Activated CD4-positive, alpha-beta T cell treated with anti-CD3 and anti-CD28 coated beads for 1 hour (primary cell): ENCODE measurements at places on chromosomes 11 and 22.

DNA sequence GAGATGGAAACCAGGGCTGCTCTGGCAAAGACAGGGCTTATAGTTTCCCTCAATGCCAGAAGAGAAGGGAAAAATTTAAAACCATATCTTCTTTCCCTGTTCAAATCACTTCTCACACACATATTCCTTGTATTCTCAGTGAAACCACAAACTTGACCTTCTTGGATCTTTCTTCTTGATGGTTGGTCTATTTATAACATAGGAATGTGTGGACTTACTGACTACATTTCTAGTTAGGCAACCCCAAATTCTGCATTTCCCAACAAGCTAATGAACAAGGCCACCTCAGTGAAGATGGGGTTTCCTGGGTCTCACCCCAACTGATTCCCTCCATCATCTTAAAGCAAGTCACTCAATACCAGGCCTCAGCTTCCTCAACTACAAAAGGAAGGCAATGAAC lies 3.8 kb upstream of the QSER1 start:
- no peak for DNase-seq

DNA sequence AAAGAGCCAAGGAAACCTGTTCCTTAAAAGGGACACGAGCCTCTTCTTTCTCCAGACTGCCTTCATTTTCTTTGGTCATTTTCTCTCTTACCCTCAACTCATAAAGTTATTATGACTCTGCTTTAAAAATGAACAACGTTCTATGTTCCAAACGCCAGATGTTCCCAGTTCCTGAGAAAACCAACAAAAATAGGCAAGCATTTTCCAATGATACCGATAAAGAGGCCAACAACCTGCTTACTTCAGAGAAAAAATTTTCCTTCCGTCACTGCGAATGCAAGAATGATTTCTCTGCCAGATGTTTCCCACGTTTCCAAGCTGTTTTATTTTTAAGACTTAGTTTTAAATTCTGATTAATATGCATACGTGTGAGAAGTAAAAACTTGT lies 315 bp upstream of the TRPC6 start:
- no peak for DNase-seq

GRCh38 chr22:35299217-35299672 lies 449 bp upstream of the TOM1 start:
- DNase-seq, result no peak

DNA sequence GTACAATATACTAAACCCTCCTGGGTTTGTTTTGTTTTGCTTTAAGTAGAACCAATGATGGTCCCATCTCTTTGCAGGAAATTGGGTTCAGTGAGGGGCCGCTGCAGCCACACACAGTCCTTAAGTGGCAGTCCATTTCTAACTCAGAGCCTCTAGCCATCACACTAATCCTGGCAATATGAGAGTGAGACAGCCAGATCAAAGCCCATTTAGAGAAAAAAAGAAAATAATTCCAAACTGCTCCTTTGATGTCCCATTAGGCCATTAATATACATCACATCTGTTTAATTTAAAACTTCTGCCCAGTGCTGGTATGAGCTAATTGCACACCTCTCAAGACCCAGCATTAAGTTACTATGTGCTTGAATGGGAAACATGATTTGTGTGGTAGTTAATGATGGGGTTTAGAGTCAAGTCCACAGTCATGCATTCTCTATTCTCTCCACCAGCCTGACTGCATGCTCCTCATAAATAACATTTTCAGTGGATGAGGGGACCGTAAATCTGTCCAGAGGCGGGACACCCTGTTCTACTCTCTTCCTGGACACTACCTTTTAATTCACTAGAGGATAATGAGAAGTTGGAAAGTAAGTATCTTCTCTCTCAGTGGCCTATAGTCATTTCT lies 53.8 kb upstream of the BIRC3 start:
- DNase-seq, result no peak

DNA sequence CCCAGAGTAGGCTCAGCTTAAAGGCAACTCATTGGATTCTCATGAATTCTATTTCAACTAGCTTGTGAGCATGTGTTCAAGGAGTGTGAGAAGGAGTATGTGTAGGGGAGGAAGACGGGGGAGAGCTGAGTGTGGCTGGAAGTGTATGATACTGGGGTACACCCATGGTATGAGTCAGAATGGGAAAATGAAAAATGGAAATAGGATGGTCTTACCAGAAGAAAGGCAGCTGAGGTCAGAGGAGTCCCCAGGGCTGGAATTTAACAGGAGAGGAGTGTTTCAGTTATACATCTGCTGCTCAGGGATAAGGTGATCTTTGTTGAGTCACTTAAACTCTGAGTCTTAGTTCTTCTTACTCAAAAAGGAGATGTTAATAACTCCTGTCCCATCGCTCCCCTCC lies 6.7 kb upstream of the ADAMTS15 start:
- DNase-seq, result no peak

DNA sequence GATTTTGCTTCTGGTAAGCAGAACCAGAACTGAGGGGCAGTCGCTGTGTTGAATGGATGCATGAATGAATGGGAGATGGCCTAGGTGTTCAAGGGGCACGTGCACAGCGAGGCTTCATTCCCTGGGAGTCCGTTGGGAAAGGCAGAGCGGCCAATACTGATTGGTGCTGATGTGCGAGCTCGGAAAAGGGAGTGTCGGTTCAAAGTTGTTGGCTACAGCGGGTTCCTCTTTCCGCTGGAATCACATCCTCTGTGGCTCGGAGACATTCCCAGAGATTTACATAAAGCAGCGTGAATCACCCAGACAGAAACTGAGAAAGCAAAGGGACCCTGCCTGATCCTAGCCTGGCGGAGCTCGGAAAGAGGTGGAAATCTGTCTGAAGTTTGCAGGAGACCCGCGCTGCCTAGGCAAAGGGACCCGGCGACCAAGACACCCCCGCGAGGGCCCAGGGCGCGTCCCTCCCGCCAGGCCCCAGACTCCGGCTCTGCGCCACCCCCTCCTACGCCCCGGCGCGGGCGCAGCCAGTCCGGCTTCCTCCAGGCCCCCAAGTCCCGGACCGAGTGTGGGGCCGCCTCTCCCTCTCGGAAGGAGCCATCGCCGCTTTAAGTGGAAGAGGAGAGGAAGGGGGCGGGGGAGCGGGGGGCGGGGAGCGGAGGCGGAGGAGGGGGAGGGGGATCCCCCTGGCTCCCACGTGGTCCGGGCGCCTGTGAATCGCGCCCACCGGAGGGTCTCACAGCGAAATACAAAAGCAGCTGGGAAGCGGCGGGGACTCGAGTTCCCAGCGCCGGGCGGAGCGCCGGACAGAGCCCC lies at the start of gene FJX1:
Gene FJX1, plus strand, starts transcription at position 774 of the 810 bp plus-strand sequence. CDS start 177 bp downstream, outside the sequence.
- DNase-seq, result no peak

- no peak for DNase-seq
Measured at GRCh38 chr11:20353829-20354434, 9.6 kb upstream of the HTATIP2 start.

DNA sequence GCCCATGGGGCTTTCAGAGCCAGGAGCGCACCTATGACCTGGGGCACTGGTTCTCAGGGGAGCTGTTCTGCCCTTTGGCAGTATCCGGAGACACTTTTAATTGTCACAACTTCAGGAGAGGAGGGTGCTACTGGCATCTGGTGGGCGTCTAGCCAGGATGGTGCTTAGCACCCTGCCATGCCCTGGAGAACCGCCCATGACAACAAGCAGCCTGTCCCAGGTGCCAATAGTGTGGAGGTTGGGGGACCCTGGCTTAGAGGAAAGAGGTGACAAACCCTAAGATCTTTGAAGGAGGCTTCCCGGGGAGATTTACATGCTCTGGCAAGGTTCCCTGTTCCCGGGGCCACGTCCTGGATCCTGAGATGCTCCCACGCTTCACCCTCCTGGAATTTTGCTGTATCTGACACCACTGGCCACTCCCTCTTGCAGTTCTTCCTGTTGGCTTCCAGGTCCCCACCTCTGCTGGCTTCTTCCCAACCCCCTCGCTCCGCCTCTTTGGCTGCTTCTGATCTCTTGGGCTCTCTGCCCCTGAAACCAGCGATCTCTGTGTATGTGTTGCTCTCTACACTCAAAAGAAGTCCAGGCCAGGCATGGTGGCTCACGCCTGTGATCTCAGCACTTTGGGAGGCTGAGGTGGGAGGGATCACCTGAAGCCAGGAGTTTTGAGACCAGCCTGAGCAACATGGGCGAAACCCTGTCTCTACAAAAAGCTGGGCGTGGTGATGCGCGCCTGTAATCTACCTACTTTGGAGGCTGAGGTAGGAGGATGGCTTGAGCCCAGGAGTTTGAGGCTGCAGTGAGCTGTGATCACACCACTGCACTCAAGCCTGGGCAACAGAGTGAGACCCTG lies 31.1 kb downstream of the FADS3 start:
- no peak for DNase-seq

DNA sequence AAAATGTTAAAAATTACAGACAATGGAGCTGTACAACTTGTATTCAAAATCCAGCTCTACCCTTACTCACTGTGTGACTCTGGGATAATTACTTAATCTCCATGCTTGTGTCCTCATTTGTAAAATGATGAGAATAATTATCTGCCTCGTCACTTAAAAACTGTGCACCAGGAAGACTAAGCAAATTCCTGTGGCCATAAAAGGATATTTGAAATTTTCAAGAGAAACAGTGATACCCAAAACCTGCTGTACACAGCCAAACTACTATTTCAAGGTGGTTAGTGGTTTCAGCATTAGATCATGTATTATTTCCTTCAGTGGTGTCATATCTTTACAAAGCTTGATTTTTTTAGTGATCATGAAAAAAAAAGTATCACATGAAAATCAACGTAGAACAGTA lies 136.9 kb downstream of the METTL15 start:
- no peak for DNase-seq

DNA sequence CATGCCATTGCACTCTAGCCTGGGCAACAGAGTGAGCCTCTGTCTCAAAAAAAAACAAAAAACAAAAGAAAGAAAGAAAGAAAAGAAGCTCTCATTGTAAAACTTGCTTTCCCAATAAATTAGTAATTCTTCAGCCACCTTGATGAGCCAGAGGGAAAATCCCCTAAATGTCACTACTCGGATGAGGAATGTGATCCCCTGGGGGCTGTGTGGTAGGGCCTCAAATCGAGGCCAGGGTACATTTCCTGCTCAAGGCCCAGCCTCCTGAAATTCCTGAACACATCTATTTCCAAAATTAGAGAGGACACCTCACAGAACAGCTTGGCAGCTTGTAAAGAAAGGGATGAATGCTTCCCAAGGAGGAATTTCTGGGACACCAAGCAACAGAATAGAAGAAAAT lies 147.1 kb upstream of the SESN3 start:
- DNase-seq, result no peak

DNA sequence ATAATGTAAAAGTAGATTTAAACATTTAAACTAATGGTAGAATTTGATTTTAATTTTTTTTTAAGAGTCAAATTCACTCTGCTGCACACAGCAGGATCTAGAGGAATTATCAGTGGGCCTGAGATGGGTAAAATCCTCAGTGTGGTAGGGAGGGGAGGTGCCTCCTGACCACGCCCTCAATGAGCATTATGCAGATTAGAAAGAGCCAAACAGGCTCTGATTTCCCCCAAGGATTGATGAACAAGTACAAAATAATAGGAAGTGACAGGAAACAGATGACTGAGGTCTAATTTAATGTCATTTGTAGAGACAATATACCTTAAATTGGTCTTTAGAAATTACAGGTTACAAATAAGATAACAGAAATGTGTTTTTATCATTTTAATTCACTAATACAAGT lies 155.2 kb downstream of the DCDC1 start:
- DNase-seq, result no peak

- DNase-seq, result no peak
Measured at GRCh38 chr22:20671409-20672081, 102.4 kb upstream of the SERPIND1 start.

GRCh38 chr11:24556693-24557092 lies 59.8 kb downstream of the LUZP2 start:
- DNase-seq, result no peak

DNA sequence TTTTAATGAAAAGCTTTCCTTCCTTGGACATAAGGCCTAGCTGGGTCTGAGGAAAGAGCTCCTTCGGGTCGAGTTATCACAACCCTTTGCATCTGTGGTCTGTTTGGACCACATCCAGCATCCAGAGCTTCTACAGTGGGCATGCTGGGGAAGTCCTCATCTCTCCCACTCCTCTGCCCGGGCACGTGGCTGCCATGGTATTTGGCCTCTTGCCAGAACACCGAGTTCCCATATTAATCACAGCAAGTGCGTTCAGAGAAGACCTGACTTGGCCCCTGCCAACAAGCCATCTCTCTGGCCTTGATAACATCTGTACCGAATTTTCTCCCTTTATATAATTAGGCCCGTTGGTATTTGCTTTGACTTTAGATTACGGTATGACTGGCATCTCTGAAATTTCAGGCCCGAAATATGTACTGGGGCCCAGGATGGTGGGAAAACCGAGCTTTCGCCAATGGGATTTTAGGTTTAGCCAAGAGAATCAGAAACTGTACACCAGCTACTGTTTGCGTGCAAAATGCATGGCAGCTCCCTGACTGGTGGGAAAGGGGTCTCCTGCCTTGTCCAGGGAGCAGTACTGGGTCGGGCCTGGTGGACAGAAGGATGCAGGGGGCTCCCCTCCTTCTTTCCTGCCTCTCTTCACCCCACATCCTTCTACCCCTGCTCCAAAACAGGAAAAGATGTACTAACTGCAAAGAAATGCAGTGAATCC lies 90.0 kb downstream of the MICAL2 start:
- no peak for DNase-seq

GRCh38 chr11:78595436-78596130 lies 20.9 kb upstream of the NARS2 start:
- DNase-seq, result no peak

GRCh38 chr11:37630866-37631265 lies 1032.8 kb upstream of the RAG2 start:
- no peak for DNase-seq

DNA sequence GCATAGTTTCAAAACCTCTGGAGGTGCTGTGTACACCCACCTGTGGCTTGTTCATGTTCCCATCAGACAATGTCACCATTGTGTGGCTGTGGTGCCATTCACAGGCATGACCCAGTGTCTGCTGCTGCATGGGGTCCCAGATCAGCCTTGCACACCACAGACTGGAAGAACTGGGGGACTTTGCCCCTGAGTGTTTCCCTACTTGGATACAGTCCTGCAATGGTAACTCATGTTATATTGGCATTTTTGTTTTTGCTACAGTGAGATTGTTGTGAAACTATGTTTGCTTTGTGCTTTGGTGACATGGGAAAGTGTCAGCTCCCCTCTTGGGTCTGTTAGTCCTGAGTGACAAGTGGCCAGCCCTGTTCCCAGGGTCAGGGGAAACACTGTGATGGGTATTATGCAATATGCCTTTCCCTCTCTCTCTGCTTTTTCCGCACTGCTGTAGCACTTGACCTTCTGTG lies 108.8 kb downstream of the NAV2 start:
- no peak for DNase-seq

GRCh38 chr11:111937844-111938243 lies 701 bp downstream of the DIXDC1 start:
- no peak for DNase-seq

GRCh38 chr11:115654792-115655191 lies 150.6 kb upstream of the CADM1 start:
- DNase-seq, result no peak

DNA sequence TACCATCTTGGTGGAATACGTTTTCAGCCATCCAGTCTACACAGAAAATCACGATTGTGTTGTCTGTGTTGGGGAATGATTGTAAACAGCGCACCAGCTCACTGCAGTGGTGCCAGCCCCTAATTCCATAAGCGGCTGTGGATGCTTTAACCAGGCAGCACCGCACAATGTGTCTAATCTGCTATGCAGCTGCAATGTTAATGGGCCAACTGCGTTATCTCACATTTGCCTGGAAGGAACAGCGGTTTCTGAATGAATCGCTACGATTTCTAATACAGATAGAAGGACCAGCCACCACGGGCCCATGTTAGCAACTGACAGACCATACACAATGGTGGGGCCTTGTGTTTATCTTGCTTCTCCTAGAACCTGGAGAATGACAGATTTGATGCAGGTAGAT lies 384.5 kb upstream of the KIRREL3 start:
- DNase-seq, result no peak

- DNase-seq, result no peak
Measured at GRCh38 chr11:76185931-76186401, 20.3 kb downstream of the WNT11 start.
